ENCODE measurements at places on chromosomes 2 and 18.
A peak's percentile ranks its signal among the peaks of the same experiment; 100 is the strongest.

- no peak for DNase-seq
Observed at GRCh38 chr2:184875911-184876310, 277.6 kb downstream of the ZNF804A start.

DNA sequence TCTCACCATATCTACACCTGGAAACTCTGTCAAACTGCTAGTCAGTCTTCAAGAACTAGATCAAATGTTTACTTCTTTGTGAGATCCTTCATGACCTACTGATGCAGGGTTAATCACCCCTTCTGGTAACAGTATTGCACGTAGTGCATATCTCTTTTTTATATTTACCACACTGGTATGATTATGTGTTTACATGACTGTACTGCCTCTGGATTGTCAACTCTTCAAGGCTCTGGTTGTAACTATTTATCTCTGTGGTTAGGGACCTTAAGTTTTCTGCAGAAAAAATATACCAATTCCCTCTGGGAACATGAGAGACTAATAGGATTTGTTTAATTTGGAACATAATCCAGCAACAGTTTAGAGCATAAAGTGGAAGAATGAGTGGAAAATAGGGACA lies 135.5 kb downstream of the PDE1A start:
- DNase-seq = no peak

GRCh38 chr2:51454177-51454576 lies 422.2 kb upstream of the NRXN1 start:
- DNase-seq = no peak

DNA sequence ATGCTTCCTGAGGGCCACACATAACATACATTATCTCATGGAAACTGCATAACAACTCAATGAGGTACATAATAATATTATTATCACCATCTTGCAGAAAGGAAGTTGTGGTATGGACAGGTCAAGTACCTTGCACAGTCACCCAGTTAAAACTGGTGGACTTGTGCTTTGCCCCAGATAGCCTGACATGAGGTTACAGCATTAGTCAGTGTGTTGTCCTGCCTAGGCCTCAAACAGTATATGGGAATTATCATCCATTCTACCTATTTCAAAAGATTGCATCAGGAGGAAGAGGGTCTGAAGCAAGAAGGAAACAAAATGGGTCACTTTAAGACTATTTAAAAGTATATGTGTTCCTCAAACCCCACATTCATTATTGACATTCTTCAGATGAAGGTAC lies 5.4 kb upstream of the ANTXR1 start:
- DNase-seq = no peak

GRCh38 chr2:54029721-54030395 lies 59.1 kb upstream of the PSME4 start:
- no peak for DNase-seq

DNA sequence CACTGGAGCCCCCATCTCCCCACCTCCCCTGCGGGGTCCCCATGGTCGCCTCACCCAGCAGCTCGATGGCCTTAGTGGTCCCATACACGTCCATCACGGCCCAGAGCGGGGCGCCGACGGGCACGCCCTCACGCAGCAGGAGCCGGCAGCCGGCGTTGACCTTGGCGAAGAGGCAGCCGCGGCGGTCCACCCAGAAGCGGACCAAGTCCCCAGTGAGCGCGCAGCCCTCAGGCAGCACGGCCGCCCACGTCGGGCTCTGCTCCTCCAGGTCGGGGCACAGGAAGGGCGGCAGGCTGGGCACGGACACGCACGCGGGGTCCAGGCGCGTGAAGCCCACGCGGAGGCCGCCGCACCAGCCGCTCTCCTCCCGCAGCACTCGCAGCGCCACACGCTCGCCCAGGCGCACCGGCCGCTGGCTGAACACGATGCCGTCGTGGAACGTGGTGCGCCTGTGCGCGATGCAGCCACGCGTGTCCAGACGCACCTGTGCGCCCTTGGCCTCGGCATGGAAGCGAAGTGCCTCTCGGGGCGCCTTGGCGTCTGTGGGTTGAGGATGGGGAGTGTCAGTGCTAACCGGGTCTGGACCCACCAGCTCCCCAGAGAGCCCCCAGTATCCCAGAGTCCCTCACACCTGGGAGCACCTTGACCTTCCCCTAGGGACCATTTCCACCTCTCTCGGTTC lies 4.6 kb downstream of the NEURL3 start:
- DNase-seq = no peak

DNA sequence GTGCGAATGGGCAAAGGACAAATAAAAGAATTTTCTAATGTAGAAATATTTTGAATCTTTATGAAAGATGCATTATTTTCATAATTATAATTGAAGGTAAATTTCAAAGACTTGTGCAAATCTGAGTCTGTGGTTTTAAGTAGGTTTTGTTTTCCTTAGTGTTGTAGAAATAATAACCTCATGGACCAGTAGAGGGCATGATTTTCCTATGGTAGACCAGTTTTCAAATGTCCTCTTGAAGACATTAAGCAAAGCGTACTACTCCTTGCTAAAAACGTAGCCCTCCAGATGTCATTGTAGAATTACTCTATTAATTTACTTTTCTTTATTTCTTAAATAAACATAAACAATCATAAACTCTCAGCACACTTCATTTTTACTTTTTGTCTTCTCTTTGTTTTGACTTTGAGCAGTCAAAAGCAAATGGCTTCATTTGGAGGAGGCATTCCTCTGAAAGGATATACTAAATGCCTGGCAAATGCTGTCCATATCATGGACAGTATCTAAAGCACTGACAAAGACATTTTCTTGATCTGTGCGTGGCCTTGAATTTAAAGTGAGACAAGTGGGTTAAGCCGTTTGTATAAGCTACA lies 85.8 kb upstream of the FAM237A start:
- DNase-seq = no peak

DNA sequence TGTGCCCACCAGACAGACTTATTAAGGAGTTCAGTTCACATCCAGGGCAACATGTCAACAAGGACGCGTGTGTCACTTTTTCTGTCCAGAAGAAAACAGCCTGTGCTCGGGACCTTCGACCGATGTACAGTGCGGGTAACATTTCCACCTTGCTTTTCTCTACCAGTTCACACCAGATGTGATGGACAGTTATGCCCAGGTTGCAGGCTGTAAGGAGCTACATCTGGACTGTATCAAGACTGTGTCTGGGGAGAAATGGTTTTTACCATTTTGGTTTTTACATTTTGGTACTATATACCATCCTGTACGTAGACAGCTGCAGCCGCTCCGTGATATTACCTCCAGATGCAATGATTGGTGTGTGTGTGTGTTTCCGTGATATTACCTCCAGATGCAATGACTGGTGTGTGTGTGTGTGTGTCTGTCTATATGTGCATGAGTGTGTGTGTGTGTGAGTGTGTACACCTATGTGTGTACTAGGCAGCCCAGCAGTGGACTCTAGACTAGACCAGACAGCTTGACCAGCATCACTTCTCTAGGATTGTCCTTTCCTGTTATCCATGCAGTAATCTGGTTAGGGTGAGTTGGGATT lies 118.0 kb downstream of the COL6A3 start:
- DNase-seq = no peak

DNA sequence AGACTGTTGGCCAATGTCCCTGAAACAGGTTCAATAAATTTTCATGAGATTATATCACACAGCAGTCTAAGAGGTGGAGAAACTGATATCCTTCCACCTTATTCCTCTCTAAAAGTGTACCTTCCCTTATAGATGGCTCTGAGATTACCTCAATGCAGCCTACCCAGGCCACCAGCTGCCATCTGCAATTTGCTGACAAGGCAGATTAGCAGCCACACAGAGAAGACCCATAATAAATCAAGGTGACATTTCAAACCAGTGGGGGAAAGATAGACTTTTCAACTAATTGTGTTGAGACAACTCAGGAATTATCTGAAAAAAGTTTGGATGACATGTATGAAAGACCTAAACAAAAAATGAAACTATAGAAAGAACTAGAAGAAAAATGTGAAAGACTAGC lies 43.2 kb downstream of the ZBTB7C start:
- DNase-seq = no peak

GRCh38 chr2:7835151-7835550 lies 846.7 kb upstream of the ID2 start:
- no peak for DNase-seq

DNA sequence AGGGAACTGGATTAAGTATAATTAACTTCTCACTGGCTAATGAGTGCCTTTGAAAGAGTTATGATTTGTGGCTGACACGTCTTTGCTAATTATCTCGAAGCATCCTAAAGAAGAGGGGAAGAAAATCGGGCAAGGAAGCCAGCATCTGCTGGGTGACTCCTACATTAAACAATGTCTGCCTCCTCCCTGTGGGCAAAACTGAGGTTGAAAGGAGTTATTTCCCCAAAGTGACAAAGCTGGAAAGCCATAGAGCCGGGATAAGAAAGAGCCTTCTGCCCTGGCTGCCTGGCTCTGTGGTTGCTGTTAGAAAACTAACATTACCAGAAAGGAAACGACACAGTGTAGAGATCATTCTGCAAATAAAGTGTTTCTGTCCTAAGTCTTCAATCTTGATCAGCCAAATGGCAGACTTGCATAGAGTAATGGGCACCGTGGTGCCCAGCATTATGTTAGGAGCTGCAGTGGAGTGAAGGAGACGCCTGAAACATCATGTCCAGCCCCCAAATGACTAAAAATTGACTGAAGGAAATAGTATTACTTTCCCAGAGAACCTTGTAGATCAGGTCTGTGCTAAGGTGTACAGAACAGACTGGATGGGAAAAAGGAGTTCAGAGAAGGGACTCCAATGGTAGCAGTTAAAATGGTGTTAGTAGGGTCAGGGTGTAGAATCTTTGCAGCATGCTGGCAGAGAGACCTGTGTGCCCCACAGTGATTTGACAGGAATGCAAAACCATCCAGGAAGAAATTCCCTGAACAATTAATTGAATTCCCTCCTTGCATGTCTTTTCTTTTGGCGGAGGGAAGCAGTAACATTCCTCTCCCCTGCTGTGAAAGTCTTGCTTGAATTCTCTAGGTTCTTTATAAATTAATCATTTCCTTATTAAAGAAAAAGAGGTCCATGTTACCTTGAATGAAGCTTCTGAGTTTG lies 44.4 kb downstream of the ALPK2 start:
- peak; percentile 78 for DNase-seq

DNA sequence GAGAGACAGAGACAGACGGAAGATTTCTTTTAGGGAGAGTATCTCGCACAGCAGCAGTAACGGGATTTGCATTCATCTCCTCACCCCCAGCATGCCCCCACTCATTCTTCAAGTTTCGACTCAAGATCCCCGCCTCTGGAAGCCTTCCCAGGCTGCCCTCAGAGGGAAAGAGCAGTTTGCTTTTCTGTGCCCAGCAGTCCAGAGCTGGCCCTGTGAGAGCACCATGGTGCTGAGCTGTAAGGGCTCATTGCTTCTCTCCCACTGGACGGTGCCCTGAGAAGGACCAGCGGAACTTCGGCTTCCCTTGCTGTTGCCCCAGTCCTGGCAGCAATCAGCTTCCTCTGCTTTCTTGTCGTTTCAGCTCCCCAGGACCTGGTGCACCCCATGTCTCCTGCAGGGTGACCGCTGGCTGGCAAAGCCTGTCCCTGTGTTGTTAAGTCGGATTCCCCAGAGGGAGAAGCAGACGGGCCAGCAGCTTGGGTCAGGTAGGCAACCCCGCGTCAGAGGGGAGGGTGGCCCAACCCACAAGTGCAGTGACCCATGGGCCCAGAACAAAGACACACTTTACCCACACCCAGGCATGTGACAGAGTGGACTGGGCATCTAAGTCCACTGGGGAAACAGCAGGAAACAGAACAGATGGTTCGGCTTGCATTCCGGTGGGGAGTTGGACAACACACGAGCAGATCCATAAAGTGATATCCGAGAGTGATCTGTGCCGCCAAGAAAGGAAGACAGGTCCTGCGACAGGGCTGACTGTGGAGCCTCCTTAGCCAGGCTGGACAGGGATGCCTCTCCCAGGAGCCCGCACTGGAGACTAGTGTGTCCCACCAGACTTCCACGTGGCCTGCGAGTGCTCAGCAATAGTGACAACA lies 36.6 kb downstream of the TMEM177 start:
- no peak for DNase-seq

DNA sequence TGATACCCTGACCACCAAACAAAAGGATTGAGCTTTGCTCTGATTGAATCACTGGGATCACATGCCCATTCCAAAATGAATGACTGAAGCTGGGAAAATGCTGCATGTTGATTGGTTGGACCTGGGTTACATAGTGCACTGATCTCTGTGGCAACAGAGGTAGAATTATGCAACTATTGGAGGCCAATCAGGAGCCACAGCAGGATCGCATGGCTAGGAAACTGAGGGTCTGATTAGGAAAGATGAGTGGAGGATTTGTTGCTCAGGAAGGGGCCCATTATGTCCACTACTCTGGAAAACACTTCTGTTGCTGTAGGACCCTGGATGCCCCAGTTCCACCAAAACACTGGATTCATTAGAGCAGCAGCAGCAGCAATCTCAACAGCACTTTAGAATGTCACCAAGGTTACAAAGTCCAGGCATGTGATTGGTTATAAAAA lies 25.9 kb upstream of the SGPP2 start:
- no peak for DNase-seq

- no peak for DNase-seq
Observed at GRCh38 chr2:202406445-202406978, 30.4 kb downstream of the BMPR2 start.

- no peak for DNase-seq
Observed at GRCh38 chr2:106107509-106108131, 86.5 kb downstream of the UXS1 start.

- DNase-seq = no peak
Observed at GRCh38 chr2:172624996-172625395, 69.1 kb downstream of the PDK1 start.

GRCh38 chr2:30661173-30662107 lies 145.8 kb downstream of the CAPN13 start:
- DNase-seq = no peak

DNA sequence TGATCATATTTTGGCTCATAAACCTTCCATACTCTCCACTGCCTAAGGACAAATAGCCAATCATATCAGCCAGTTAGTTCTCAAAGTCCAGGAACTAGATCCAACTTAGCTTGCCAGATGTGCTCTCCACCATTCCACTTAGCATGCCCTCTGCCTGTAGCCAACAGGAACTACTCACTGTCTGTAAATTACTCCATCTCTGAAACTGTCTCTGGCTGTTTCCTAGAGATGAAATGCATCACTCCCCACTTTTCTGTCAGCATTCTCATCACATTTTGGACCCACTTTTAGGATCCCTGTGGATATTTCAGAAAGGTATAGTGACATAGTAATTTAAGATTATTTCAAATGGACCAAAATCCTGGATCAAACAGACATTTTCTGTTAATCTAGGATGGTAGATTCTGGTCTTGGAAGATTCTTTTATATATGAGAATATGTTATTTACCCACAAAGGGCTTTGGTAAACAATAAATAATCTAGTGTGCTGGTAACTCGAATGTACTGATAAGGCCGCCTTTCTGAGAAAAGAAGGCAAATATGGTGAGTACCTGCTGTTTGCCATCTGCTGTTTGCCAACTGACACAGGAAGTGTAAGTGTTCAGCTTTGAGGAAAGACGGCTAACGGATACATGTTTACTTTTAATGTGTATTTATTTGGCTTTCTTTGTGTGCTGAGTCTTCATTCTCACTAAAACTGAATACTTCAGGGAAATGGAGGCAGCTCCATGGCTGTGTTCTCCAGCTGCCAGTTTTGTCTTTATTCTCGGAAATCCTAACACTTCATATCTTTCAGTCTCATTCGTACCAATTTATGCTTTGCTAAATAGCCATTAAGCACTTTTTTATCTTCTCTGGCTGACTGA lies 79.5 kb downstream of the EVA1A start:
- DNase-seq = no peak

- no peak for DNase-seq
Observed at GRCh38 chr2:10235099-10235908, 67.4 kb upstream of the HPCAL1 start.

All from iPS DF 19.7 (cell line).